ENCODE measurements at places on chromosomes 6 and 20.

- no peak for DNase-seq
These were observed 2.5 kb downstream of the KCNK5 start for GRCh38 chr6:39226639-39227329.

GRCh38 chr20:4244700-4245485, 229.5 kb upstream of the RNF24 start:
- peak; percentile 71 for DNase-seq

DNA sequence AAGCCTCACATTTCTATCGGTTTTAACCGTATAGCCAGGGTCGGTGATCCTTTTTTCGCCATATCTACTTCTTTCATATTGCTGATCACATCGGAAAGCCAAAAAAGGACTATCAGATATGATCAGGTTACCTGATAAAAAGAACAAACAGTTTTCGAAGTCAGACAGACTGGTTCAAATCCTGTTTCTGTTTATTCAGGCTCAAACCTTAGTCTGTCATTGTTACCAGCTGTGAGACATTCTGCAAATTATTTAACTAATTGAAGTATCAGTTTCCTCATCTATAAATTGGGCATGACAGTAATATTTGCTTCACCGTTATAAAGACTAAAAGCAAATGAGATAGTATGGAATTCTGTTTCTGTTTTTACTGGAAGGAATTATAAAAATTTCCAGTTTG, 111.3 kb downstream of the TSHZ2 start:
- DNase-seq, result no peak

DNA sequence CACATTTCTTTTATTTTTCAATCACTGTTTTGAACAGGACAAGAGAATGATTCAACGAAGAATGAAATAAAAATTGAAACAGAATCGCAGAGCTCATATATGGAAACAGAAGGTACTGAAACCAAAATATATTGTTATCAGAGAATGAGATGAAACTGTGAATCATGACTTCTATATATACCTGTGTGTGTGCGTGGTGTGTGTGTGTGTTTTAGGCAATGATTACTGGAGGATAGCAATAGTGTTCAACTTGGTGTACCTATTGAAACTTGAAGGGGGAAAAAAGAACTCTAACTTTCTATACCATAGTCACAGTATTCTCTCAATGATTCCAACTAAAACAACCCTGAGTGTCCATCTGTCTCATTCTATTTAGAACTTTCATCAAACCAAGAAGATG, 586.6 kb downstream of the KIF16B start:
- DNase-seq, result no peak

GRCh38 chr6:322259-322930, 30.1 kb downstream of the DUSP22 start:
- DNase-seq, result no peak

GRCh38 chr6:126891158-126891557, 227.3 kb upstream of the RSPO3 start:
- DNase-seq, result no peak

- DNase-seq, result no peak
These were observed 42.8 kb downstream of the ESF1 start for GRCh38 chr20:13741879-13742278.

GRCh38 chr20:35502352-35502751, 27.1 kb downstream of the C20orf173 start:
- no peak for DNase-seq
